ENCODE measurements at places on chromosomes 1 and 21.

GRCh38 chr1:12578860-12579422 is 39.1 kb downstream of the DHRS3 start:
- DNase-seq: no peak

- DNase-seq: no peak
Measured at GRCh38 chr1:98698625-98699024, 37.1 kb downstream of the SNX7 start.

- no peak for DNase-seq
Measured at GRCh38 chr1:74937176-74937575, 197.0 kb upstream of the LHX8 start.

GRCh38 chr1:25580927-25581326 is 35.7 kb upstream of the MAN1C1 start:
- DNase-seq: no peak

- no peak for DNase-seq
Measured at GRCh38 chr1:173424782-173425407, 52.2 kb upstream of the PRDX6 start.

DNA sequence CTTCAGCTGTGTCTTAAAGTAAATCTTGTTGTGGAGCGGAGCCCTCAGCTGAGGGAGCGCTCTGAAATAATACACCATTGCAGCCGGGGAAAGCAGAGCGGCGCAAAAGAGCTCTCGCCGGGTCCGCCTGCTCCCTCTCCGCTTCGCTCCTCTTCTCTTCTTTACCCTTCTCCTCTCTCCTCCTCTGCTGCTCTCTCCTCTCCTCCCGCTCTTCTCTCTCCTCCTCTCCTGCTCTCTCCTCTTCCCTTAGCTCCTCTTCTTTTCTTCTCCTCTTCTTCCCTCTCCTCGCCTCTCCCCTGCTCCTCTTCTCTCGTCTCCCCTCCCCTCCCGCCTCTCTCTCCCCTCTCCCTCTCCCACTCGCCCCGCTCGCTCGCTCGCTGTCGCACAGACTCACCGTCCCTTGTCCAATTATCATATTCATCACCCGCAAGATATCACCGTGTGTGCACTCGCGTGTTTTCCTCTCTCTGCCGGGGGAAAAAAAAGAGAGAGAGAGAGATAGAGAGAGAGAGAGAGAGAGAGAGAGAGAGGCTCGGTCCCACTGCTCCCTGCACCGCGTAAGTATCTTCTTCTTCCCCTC is at the start of gene PROX1:
Gene PROX1, plus strand, starts transcription at position 47 of the 580 bp plus-strand sequence. CDS start 8,563 bp downstream, outside the sequence.
- no peak for DNase-seq

DNA sequence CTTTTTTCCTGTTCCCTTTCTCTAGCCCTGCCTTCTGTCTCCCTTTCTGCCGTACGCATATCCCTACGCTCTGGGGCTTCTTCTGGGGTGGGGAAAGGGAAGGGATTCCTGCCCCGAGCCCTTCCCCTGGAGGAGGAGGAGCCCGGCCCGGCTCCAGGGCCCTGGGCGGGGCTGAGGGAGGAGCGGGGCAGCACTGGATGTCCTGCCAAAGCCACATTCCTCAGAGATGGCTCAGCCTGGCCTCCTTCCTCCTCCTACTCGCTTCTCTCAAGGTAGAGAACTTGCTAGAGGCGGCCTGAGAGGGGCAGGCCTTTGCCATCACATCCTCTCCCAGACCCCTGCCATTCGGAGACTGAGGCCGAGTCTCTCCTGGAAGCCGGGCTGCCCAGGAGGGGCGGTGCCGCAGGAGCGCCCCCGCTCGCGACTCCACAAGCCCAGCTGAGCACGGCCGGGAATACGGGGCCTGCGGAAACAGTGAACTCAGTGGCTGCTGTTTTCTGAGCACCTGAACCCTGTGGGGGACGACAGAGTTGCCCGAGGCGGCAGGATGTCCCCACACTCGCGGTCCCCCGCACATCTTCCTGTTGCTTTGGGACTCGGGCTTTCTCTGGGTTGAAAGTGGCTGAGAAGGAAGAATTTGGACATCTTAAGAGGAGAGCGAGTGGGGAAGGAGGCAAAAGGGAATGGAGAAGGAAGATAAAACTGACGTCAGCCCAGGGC is 12.2 kb downstream of the ADAMTSL4 start:
- DNase-seq: no peak

GRCh38 chr1:42952303-42953001 is 6.2 kb downstream of the SLC2A1 start:
- DNase-seq: no peak

- no peak for DNase-seq
Measured at GRCh38 chr1:32388641-32389040, 5.6 kb downstream of the BSDC1 start.

DNA sequence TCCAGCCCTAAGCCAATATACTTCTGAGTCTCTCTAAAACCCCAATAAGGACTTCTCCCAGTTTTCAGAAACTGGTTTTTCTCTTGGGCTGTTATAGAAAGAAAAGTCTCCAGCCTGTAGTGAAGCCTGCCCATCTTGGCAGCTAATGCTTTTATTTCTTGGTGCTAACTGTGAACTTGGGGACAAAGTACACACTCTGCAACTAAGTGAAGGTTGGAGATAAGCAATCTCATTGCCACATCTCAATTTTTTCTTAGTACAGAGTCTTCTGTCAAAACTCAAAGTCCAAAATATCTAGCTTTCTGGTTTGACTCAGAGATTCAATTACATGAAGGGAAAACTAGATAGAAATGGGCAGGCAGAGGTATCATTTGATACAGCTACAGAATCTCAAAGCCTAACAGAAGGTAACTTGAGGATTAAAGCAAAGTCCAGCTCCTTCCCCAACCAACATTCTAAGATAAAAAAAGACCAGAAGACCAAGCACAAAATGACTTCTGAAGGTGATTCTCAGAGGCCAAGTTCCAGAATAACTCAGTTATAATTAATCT is 14.0 kb downstream of the AK2 start:
- no peak for DNase-seq

DNA sequence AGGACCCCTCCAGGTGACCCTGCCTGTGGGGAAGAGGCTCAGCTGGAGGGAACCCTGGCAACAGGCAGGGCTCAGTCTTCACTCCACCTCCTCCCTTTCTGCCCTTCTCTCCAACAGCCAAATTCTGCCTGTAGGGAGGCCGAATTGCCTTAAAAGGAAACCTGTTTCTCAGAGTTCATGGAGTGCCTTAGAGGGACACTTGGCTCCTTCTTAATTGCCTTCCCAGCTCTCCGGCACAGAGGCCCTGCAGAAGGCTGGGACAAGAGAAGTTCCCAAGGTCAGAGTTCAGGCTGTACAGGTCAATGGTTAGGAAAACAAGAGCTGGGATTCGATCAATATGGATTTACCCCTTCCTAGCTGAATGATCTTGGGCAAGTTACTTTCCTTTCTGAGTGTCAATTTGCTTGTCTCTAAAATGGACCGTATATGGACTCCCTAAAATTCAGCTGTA is 6.2 kb downstream of the CSRP1 start:
- no peak for DNase-seq

GRCh38 chr1:240058049-240058448 is 33.6 kb upstream of the FMN2 start:
- no peak for DNase-seq

- no peak for DNase-seq
Measured at GRCh38 chr1:21323091-21323490, 32.8 kb upstream of the ECE1 start.

DNA sequence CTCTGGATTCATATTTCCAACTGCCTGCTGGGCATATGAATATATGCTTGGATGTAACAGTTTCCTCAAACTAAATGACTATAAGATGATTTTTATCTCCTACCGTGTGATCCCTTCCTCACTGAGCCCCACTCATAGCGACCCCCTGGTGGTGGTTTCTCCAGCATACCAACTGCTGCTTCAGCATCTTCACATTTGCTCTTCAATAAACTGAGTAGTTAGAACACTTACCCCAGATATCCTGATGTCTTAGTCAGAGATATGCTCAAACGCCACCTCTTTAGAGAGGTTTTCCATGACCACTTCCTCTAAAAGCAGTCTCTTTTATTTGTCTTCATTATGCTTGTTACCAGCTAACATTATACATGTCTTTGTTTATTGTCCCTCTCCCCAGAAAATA is 10.2 kb upstream of the HNRNPR start:
- no peak for DNase-seq

GRCh38 chr1:63928186-63929105 is 154.6 kb downstream of the ROR1 start:
- DNase-seq: no peak

DNA sequence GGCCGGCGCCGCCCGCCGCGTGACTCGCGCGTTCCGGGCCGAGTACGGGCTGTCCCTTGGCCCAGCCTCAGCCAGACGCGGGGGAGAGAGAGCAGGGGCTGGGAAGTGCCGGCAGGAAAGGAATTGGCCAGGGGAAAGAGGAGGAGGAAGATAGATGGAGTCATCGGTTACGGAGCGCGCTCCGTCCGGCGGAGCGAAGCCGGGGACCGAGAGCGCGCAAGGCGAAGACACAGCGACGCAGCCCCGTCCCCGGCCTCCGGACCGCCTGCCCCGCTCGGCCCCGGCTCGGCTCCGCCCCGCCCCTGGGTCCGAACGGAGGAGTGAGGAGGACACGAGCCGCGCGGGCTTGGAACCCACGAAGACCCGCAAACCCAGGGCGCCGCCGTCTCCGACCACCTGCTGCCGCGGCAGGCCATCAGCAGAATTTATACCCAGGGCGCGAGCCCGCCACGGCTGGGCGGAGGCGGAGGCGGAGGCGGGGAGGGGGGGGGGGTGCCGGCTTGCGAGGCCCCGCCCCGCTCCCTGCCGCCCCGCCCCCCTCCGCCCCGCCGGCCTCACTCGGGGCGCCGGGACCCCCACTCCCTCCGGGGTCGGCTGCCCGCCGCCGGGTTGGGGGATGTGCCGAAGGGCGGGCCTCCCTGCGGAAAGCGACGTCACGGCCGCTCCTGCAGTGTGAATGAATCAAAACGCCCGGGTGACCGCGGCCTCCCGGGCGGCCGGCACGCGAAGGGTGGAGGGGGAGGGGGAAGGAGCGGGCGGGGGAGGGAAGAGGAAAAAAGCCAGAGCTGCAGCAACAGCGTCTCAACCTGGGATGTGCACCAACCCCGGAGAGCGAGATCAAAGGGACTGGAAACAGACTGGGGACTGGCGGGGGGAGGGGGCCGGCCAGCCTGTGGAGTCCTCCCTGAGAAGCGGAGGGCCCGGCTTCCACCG is at the start of gene LHX4:
Gene LHX4, plus strand, starts transcription at position 782 of the 933 bp plus-strand sequence. CDS start 266 bp downstream, outside the sequence.
- no peak for DNase-seq

GRCh38 chr1:43868741-43869067 is 64.9 kb upstream of the ARTN start:
- no peak for DNase-seq

- DNase-seq: no peak
Measured at GRCh38 chr1:240533154-240533780, 78.7 kb downstream of the GREM2 start.

All from stimulated activated CD8-positive, alpha-beta memory T cell treated with anti-CD3 and anti-CD28 coated beads, Interleukin-7, amount 100 ng/mL, for 24 hours (primary cell).